Activated CD4-positive, alpha-beta memory T cell treated with anti-CD3 and anti-CD28 coated beads for 36 hours (primary cell): ENCODE measurements at places on chromosomes 5 and 9.

DNA sequence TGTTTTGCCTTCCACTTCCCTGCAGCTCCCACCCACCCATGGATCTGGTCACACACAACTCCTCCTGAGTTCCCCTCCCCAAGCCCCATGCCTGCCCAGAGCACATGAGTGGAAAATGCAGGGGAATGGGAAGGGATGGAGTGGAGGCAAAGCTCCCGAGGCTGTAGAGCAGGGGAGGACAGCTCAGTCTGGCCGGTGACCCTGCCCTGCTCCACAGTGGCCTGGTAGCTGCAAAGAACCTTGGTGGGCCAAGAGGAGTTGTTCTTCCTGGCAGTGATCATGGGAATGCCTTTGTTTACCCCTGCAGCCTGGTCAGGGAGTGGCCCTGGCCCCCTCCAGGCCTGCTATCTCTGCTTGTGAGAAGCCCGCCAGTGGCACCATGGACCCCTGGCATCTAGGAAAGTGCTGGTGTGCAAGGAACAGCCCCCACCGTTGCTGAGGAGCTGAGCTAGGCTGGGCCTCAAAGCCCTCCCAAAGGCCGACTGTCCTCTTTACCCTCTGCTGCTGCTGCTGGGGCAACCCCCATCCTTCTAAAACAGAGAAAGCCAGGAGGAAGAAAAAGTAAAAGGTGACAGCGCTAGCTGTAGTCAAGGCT lies 60.4 kb downstream of the PSD2 start:
- H3K4me1 ChIP-seq: no peaks in the 10 kb centered on the region
- H3K27me3 ChIP-seq: no peaks in the 10 kb centered on the region
- no peaks in the 10 kb centered on the region for H3K36me3 ChIP-seq
- DNase-seq: no peak
- H3K27ac ChIP-seq: no peak overlapping the region

DNA sequence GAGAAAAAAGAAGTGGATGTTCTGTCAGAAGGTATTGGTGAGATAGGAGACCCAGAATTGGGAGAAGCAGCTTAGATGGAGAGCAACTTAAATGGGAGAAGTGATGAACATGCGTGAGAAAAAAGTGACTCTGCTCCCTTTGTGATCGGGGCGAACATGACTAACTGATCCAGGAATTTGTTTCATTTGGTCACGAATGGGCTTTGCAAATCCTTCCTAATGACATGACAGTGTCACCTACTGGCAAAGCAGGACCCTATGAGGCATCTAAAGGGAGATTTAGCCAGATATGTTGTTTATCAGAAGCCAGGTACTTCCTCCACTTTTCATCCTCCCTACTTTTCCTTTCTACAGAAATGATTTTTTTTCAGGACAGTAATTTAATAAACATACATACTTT lies 787.4 kb upstream of the RGMB start:
- no peaks in the 10 kb centered on the region for H3K4me1 ChIP-seq
- no peak overlapping the region for H3K27ac ChIP-seq
- DNase-seq: no peak

DNA sequence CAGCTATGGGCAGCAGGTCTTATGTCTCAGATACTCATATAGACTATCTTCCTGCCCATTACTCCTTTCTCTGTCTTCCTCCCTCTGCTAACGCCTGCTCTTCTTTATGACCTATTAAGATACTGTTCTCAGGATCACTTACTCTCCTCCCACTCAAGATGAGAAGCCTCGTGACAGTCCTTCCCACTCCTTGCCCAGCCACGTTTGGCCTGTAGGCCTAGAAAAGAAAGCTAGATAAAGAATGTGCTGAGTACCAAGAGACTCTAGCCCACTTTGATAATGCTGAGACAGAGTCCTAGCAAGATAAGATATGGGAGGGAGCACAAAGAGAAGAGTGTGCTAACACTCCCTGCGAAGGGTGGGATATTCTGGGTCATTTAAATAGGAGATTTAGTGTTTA lies 6.8 kb upstream of the DENND4C start:
- H3K36me3 ChIP-seq: no peaks in the 10 kb centered on the region
- no peaks in the 10 kb centered on the region for H3K4me1 ChIP-seq
- no peak overlapping the region for H3K4me3 ChIP-seq
- H3K27me3 ChIP-seq: no peaks in the 10 kb centered on the region
- DNase-seq: no peak

DNA sequence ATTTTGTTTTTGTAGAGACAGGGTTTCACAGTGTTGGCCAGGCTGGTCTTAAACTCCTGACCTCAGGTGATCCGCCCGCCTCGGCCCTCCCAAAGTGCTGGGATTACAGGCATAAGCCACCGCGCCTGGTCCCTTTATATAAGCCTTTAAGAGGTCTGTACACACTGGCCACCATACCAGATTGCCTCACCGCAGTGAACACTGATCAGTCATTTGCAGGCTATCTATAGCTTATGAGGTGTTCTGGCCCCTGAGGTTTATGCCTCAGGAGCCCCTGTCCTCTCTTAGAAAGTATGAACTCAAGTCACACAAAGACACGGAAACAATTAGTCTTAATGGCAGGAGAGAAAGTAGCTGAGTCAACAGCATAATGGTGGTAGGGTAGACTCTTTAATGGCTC lies 14.6 kb downstream of the HINT1 start:
- no peaks in the 10 kb centered on the region for H3K27me3 ChIP-seq
- no peak overlapping the region for H3K4me3 ChIP-seq
- peaks cover 3% of the 10 kb centered on the region for H3K4me1 ChIP-seq
- no peak for DNase-seq
- H3K27ac ChIP-seq: no peak overlapping the region
